ENCODE measurements at places on chromosomes 6 and 20. TPM values are rescaled to one million over a fixed set of nuclear protein-coding genes. Genes with fewer than 3 reads are reported as not detected.

ECT2L gene
- not detected for total RNA-seq

STMN3 gene
- 14.5 TPM for total RNA-seq

SLC12A5 gene
- total RNA-seq: 0.10 TPM

IER3 gene
- total RNA-seq: 546 TPM

PTCRA gene
- 6.9 TPM for total RNA-seq

FOXO3 gene
- total RNA-seq: 63.6 TPM

Measured in mononuclear cell (primary cell).